ENCODE measurements at places on chromosomes 5 and 9.

GRCh38 chr5:127311349-127311748, 20.8 kb downstream of the MEGF10 start:
- DNase-seq: no peak

GRCh38 chr9:98329904-98330303, 74.5 kb upstream of the TBC1D2 start:
- no peak for DNase-seq

- no peak for DNase-seq
Measured at GRCh38 chr5:178424810-178425177, 165.4 kb downstream of the COL23A1 start.

DNA sequence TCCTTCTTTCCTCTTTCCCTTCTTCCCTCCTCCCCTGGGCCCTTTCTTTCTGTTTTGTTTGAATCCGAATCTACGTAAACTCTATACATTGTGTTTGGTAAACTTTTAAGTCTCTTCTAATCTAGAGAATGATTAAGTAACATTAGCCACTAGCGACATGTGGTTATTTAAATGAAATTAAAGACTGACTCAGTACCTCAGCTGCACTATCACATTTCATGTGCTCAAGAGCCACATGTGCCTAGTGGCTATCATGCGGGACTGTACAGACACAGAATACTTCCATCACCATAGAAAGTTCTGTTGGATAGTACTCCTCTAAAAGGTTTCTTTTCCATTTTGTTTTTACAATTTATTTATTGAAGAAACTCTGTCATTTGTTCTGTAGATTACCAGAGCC, 29.0 kb downstream of the DCTN4 start:
- no peak for DNase-seq

DNA sequence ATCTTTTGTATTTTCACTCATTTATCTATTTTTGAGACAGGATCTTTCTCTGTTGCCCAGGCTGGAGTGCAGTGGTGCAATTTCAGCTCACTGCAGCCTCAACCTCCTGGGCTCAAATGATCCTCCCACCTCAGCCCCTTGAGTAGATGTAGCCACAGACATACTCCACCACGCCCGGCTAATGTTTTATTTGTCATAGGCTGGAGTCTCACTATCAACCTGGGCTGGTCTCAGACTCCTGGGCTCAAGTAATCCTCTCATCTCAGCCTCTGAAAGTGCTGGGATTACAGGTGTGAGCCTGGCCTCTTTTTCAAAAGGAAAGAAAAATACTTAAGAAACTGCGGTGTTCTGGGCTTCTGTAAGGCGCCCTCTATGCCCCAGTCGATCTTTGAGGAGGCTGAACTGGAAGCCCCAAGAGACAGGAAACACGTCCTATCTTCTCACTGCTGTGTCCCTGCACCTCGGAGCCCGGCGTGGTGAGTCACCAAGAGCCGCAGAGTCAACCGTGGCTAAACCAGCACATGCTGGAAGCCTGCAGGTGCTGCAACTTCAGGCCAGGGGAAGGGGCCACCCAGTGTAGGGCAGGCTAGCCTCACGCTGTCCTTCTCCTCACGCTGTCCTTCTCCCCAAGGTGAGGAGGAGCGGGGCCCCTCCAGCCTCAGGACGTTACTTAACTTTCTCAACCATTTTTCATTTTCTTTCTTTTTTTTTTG, 15.2 kb upstream of the LHX3 start:
- peak; percentile 43 for DNase-seq

DNA sequence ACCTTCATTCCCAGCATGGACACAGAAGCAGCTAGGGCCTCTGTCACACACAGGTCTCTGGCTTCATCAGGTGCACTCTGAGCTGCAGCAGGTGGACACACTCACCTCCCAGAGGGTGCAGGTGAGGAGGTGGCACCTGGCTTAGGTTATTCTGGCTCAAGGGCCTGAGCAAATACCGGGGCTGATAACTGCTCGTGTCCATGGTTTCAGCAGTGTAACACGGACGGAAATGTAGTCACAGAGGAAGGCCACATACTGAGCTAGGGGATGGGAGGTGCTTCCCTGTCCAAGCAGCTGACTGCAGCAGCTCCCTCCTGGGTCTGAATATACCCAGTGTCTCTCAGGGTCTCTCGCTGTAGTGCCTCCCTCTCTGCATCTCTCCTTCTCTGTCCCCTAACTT, 5.7 kb downstream of the PHF2 start:
- DNase-seq: no peak

DNA sequence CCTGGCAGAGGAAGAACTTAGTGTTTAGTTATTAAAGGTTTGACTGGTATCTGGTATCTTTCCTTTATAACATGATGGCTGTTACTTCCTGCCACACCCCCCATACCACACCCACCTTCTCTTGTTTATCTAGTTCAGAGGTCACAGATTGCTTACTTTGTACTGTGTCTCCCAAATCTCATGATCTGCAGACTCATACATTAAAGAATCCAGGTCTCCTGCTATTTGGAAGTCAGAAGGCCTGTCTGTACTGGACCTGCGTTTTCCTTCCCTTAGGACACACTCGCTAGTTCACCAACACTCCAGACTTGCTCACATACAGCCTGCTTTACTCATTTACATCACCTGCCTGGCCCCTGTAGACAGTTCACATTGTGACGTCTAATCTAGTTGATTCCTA, 39.3 kb downstream of the NUDT12 start:
- DNase-seq: no peak

DNA sequence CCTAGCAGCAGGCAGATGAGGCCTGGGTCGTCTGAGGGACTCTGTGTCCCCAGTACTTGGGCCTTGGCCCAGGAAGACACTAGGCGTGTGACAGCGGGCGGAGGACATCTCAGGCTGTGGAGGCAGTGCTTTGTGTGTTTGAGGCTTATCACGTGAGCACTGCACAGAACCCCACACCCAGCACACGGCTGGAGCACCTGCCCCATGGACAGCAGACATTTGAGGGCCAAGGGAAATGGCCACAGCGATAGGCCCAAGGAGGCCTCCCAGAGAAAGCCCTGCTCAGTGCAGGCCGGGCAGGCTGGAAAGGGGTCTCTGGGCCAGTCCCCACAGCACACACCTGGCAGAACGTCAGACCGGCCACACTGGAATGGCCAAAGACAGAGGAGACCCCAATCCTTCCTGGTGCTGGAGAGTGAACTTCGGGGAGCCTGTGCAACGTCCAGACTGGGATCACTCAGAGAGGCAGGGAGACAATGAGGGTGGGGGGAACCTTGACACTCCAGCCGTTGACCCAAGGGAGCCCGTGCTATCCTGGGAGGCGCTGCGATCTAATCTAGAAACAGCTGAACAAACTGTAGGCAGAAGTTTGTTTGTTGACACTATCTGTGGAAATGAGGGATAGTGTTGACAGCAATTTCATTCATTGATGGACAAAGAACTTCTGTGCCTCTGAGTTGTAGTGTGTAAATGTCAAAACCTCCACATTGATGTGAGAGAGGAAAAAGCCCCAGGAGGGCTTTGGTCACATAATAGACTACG, 19.6 kb upstream of the FLT4 start:
- no peak for DNase-seq

DNA sequence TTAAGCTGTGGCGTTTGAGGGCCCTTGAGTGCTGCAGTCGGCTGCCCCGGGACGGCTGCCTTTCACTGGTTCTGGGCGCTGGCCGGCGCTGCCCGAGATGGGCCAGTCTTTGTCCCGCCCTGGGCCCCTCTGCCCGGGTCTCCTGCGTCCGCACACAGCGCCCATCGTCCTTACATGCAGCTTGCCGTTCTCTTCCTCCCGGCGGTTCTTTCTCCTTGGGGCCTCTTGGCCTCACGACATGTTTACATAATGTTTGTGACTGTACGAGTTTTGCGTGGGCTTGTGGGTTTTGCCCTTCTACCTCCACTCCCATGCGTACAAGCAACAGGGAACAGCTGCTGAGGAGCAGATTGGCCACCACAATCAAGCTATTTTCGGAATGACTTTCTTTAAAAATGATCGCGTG, 618 bp downstream of the TNPO1 start:
- peak; percentile 5 for DNase-seq

GRCh38 chr9:84499969-84500582, 159.5 kb upstream of the SLC28A3 start:
- no peak for DNase-seq

- DNase-seq: no peak
Measured at GRCh38 chr5:9380109-9380508, 165.8 kb downstream of the SEMA5A start.

All from activated T-helper 1 cell treated with Interleukin-2 at 50 U/mL for 16 hours (primary cell).